Tibial nerve (tissue), 4 donors: ENCODE measurements at places on chromosomes 12 and 14.

DNA sequence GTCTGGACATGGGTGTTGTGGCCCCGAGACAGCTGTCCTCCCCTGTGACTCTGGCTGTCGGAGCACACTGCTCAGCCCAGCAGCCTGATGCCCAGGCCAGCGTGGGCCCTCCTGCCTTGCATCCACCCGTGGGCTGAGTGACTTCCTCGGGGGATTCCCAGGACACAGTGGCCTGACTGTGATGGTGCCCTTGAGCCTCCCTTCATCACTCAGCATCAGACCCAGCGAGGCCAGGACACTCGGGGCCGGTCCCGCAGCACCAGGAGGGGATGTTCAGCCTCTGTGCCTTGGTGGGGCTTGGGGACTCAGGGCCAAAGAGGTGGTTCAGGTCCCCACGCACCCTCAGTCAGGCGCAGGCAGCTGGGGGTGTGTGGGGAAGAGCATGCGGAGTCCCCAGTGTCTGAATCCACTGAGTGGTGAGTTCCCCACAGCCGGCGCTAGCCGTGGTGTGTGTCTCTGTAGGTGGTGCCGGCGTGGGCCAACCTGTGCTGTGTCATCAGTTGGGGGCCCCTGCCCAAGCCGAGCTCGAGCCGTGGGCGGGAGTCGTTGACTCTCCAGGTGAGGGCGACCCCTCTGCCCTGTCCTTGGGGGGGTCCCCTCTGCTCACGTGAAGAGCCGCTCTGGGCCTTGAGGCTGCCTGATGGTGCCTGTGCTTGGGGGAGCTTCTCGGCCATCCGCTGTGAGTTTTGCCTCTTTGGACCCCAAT, 185.8 kb downstream of the ADGRD1 start:
- DNase-seq = no peak
- peaks cover 41% of the 10 kb centered on the region for H3K36me3 ChIP-seq
- H3K4me1 ChIP-seq = no peaks in the 10 kb centered on the region

DNA sequence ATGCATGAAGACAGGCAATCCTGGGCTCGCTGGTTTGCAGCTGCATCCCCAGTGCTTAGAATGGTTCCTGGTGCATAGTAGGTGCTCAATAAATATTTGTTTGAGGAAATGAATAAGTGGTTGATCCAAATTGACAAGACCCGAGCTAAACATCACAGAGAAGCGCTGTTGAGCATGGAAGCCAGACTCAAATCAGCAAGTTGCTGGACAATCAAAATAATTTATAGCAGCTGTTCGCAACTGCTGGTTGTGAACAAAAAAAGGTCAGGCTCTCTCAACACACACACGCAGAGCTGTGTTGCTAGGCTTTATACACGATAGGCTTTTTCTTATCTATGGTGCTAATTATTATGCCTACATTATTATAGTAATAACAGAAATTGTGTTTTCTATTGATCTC, 190.2 kb downstream of the TBX5 start:
- H3K4me1 ChIP-seq = no peaks in the 10 kb centered on the region
- no peaks in the 10 kb centered on the region for H3K27me3 ChIP-seq
- H3K27ac ChIP-seq = no peak overlapping the region
- no peak overlapping the region for H3K4me3 ChIP-seq

- H3K36me3 ChIP-seq = no peaks in the 10 kb centered on the region
- DNase-seq = no peak
Measured at GRCh38 chr14:104339829-104340228, 201.4 kb downstream of the KIF26A start.

DNA sequence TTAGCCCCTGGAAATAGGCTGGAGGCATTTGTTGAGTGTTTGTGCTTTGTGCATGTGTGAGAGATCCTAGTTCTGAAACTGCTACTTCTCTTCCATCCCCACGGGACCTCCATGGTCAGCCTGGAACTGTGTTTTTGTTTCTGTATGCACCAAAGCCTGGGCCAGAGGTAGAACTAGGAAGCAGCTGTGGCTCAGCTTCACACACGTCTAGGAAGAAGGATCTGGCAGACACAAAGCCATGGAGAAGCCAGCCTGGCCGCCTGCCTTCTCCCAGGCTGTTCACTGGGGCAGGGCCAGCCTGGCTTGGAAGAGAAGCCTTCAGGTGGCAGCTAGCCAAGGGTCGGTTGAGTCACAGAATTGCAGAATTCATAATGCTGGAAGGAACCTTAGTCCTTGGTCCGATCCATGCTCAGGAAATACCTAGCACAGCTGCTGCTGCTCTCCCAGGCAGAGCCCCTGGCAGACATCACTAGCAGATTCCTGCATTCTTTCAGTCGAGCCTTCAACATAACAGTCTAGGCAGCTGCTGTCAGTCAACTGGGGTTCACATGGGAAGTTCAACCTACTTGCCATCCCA, 27.0 kb downstream of the RIN3 start:
- H3K27me3 ChIP-seq = no peaks in the 10 kb centered on the region
- H3K4me1 ChIP-seq = peaks cover 6% of the 10 kb centered on the region
- peak; percentile 93 for DNase-seq
